ENCODE measurements at places on chromosomes 7 and 10.

- DNase-seq: no peak
Measured at GRCh38 chr7:37096341-37096740, 352.3 kb downstream of the ELMO1 start.

GRCh38 chr10:124066781-124067714 lies 26.4 kb downstream of the CHST15 start:
- DNase-seq: no peak

GRCh38 chr10:132784866-132785722 lies 853 bp downstream of the NKX6-2 start:
- DNase-seq: no peak

GRCh38 chr7:18087026-18087686 lies 59.5 kb upstream of the PRPS1L1 start:
- DNase-seq: no peak

DNA sequence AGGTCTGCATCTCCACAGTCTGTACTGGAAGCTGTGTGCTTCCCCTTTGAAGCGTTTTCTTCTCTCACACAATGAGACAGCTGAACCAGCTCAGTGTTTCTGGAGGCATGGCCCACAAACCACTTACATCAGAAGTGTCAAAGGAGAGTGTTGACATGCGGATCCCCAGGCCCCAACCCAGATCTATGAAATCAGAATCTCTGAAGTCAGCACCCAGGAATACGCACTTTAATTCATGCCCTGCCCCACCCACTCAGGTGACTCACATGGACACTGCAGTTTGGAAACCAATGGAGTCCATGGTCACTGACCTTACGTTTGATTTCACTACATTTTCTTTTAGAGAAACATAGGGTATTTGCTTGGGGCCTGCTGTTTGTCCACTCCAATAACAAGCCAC lies 19.0 kb downstream of the TLL2 start:
- no peak for DNase-seq

DNA sequence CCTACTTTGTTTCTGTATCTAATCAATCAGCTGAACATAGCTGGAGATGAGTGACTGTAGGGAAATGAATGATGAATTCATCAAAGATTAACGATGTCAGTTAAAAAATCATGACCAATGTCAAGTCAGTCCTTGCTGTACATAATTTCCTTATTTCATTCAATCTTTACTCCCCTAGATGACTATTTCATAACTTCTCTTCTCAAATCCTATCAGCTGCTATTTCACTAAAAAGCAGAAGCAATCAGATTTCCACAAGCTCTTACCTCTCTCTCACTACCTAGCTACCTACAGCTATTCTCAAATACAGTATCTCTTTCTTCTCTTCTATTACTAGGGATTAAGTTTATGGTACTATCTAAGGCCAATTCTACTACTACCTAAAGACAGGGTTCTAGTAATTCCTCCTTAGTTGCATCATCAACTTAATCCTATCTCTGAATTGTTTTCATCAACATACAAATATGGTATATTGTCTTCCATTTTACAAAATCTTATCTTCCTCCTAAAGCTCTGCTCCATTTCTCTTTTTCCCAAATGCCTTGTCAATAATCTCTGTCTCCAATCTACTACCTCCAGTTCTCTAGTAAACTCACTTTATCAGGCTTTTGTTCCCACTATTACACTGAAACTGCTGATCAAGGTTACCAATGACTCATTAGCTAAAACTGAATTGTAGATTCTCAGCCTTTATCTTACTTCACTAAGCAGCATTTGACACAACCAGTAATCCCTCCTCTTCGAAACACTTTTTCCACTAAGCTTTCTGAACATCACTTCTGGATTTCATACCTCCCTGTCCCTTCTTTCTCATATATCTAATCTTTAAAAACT lies 28.4 kb downstream of the JMJD1C start:
- no peak for DNase-seq

- no peak for DNase-seq
Measured at GRCh38 chr7:56092789-56093531, at the start of gene PHKG1. Gene PHKG1, minus strand, starts transcription at chr7:56092952. Its CDS starts 4,011 bp downstream, at chr7:56088941.

- DNase-seq: no peak
Measured at GRCh38 chr10:79438021-79438698, 7.3 kb downstream of the ZCCHC24 start.

DNA sequence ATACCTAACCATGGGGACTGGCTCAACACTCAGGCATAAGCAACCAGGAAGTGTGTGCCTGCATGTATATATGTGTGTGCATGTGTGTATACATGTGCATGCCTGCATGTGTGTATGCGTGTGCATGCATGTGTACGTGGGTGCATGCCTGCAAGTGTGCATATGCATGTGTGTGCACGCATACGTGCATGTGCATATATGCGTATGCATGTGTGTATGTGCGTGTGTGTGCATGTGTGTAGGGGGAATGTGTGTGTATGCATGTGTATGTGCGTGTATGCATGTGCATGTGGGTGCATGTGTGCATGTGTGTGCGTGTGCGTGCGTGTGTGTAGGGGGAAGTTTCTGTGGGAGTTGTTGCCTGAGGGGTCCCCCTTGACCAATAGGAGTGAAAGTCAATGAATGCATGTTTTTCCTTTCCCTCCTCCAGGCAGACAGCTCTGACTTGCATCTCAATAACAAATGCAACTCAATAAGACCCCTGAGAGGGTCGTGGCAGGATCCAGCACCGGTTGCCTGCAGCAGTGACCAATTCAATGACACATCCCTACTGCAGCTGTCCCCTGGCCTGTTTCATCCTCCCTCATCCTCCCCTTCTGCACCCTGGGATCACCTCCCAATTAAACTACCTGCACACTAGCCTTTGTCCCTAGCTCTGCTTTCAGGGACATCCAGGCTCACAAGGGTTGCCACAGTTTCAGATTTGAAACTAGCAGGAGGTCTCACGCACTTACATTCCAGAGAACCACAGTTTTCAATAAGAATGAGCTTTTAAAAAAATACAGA lies 27.0 kb upstream of the FZD8 start:
- DNase-seq: no peak
